ENCODE measurements at places on chromosomes 6 and 20. TPM values are rescaled to one million over a fixed set of nuclear protein-coding genes. Genes with fewer than 3 reads are reported as not detected.

DNA sequence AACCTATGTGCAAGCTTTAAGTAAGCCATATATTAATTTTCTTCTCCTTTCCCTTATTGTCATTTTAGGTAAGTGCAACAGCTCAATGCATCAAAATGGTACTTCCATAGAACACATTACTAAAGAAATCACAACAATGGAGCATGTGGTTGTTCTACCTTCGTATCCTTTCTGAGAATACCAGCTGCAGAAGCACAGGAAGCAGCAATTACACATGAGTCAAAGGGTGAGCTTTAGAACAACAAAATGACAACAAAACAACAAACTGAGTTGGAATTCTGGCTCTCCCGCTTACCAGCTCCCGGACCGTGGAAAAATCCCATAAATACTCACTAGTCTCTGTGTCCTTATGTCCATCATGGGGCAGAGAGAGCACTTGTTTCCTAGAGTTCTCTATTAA, 108.9 kb downstream of the BCAS1 start:
- DNase-seq: no peak

GRCh38 chr6:147310521-147310920, 106.3 kb downstream of the STXBP5 start:
- DNase-seq: no peak

DNA sequence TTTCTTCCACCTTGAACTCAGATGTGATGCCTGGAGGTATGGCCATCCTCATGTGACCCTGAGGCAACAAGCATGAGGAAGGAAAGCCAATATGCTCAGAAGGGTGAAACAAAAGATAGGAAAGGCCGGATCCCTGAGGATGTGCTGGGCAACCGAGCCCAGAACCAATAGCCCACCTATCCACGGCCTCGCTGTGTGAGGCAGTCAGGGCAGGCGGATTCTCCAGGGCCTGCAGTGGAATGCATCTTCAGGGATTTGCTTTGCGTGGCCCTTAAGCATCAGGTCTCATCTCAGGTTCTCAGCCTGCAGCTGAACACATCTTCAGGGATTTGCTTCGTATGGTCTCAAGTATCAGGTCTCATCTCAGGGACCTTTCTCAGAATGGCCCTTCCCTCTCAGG, 139.8 kb downstream of the ANKRD60 start:
- DNase-seq: no peak

DNA sequence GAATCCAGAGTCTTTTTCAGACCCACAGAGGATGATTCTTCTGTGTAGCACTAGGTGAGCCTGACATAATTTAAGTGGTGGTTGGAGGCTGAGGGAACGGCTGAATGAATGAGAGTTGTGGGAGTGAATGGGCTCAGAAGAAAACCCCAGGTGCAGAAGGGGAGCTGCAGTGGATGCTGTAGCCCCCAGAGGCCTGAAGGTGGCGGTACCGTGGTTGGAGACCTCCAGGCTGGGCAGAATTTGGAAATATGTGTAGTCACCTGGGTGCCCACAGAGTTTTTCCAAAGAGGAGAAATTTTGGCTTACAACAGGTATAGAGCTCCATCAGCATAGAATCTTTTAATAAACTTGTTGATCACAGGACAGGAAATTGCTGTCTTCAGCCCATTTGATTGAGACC, 6.5 kb upstream of the RAET1G start:
- DNase-seq: no peak

GRCh38 chr6:45483021-45483420, 105.3 kb upstream of the SUPT3H start:
- DNase-seq: peak; percentile 89

GRCh38 chr6:52160472-52161104, 25.6 kb upstream of the IL17A start:
- DNase-seq: no peak

GRCh38 chr6:46815130-46815529, 21.9 kb downstream of the MEP1A start:
- no peak for DNase-seq

DNA sequence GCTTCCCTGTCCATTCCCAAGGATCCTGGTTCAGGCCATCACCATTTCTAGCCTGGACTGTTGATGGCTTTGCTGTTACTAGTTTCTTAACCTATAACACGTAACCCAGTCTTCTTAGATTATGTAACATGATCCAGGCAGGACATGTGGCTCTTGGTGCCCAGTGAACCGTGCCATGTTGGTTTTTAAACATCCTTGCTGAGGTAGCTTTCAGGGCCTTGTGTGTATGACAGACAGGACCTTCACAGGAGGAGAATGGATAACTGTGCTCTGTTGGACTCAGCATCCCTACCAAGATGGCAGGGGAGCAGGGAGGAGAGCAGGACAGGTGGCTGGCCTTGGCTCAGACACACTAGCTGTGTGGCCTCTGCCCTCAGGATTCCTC, 46.8 kb downstream of the PANK2 start:
- no peak for DNase-seq

- DNase-seq: no peak
These were observed 38.6 kb downstream of the PRDM1 start for GRCh38 chr6:106124437-106125430.

GRCh38 chr6:57432919-57433684, 115.7 kb downstream of the PRIM2 start:
- no peak for DNase-seq

DNA sequence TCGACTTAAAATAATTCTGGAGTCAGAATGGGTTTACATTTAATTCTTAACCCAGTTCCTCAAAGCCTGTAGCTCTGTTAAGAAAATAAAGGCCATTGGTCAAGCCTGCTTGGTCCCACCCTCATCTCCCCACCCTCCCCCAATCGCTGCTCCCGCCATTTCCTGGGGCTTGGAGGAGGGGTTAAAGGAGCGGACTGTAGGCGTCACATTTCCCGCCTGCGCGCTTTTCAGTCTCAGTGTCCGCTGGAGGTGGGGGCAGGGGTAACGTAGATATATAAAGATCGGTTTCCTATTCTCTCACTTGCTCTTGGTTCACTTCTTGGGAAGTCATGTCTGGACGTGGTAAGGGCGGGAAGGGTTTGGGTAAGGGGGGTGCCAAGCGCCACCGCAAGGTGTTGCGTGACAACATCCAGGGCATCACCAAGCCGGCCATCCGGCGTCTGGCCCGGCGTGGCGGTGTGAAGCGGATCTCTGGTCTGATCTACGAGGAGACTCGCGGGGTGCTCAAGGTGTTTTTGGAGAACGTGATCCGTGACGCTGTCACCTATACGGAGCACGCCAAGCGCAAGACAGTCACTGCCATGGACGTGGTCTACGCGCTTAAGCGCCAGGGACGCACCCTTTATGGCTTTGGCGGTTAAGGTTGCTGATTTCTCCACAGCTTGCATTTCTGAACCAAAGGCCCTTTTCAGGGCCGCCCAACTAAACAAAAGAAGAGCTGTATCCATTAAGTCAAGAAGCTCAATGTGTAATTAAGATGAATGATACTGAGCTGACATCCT, 58.9 kb downstream of the TRIM38 start:
- DNase-seq: peak; percentile 93

GRCh38 chr6:14092838-14093789, 24.5 kb upstream of the CD83 start:
- DNase-seq: no peak

DNA sequence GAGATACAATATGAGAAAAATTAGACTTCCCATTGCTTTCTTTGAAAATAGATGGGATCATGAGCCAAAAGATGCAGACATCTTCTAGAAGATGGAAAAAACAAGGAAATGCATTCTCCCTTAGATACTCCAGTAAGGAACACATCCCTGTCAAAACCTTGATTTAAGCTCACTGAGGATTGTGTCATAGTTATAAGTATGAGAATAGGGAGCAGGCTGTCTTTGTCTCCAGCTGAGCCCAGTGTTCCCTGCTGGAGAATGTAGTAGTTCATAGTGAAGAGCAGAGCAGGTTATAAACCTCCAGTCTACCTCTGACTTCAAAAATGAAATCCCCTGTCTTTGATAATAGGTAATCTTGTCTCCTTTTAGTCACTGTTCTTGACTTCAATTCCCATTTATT, 589.9 kb downstream of the PHF3 start:
- DNase-seq: no peak

- DNase-seq: no peak
These were observed 155.5 kb downstream of the SIM1 start for GRCh38 chr6:100309174-100309573.

DNA sequence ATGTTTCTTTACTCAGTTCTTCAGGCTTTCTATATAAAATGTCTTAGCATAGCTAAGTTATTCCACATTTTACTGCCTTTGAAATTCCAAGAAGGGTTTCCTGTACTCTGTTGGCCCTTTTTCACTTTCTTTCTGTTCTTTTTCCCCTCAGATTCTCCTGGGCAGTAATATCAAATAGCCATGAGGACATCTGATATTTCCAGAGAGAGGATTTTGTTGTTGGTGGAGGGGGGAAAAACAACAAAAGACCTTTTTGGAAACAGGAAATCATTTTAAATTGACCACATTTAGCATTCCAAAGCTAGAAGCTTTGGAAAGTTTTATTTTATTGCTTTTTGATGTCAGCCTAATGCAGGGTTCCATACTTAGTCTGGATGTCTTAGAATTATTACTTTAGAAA, 445.4 kb downstream of the GJA1 start:
- DNase-seq: no peak

DNA sequence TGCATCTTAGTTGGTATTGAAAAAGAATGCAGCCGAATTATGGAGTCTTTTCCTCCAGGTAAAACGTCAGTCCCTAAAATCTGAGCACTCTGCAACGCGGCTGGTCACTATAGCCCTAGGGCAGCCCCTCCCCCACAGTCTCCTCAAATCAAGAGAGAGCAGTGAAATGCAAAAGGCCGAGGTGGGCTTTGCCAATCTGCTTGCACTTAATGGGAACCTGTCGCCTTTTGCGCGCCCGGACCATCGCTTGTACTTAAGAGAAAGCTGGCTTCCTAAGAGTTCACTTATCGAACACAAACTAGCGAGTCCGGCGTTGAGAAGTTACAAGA, 447 bp downstream of the MCM3 start:
- no peak for DNase-seq

GRCh38 chr6:136546331-136546730, 3.9 kb downstream of the MAP7 start:
- no peak for DNase-seq

- DNase-seq: peak; percentile 97
These were observed 13.1 kb downstream of the KCNS1 start for GRCh38 chr20:45087814-45088213.

- peak; percentile 72 for DNase-seq
These were observed 18.9 kb downstream of the PCNA start for GRCh38 chr20:5100684-5101347.

GRCh38 chr20:36251426-36251825, 15.1 kb downstream of the AAR2 start:
- no peak for DNase-seq

GRCh38 chr6:115000736-115001135, 657.9 kb upstream of the HS3ST5 start:
- no peak for DNase-seq

DNA sequence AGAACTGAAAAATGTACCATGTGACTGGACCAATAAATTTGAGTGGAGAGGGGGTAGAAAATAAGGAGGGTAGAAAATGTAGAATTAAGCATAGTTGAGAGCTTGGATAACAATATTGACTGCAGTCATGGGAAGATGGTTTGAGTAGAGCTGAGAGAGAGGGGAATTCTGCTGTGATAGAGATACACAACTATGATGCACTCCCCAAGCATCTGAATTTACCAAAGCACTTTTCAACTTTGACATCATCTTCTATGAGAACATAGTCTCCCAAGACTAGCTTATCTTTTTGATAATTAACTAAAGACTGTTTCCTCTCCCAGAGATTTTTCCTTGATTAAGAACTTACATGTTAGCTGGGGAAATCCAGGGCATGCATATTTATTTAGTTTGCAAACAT, 103.1 kb downstream of the TNFRSF21 start:
- DNase-seq: no peak

The TNFRSF21 gene
- total RNA-seq: 17.7 TPM

The IPCEF1 gene
- total RNA-seq: 1.3 TPM

The BAG2 gene
- 8.2 TPM for total RNA-seq

The GSTA3 gene
- total RNA-seq: not detected

The MBOAT1 gene
- 5.0 TPM for total RNA-seq

The PI16 gene
- total RNA-seq: 1.5 TPM

The TP53TG5 gene
- total RNA-seq: not detected

The ANGPT4 gene
- total RNA-seq: not detected

The BEND3 gene
- 1.9 TPM for total RNA-seq

All from fibroblast of the aortic adventitia (primary cell).